ENCODE measurements at places on chromosomes 4 and X. TPM values are rescaled to one million over a fixed set of nuclear protein-coding genes. Genes with fewer than 3 reads are reported as not detected.

DNA sequence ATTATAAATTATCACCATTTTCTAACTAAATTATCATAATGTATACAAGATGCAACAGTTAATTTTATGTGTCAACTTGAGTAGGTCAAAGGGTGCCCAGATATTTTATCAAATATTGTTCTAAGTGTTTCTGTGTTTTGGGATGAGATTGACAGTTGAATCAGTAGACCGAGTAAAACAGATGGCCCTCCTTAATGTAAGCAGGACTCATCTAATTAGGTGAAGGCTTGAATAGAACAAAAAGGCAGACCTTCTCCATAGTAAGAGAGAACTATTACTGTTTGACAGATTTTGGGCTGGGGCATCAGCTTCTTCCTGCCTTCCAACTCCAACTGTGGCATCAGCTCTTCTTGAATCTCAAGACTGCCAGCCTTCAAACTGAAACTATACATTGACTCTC is 185.8 kb downstream of the TRAM1L1 start:
- no peak for DNase-seq

Gene CCKAR
- total RNA-seq: 4.1 TPM

DNA sequence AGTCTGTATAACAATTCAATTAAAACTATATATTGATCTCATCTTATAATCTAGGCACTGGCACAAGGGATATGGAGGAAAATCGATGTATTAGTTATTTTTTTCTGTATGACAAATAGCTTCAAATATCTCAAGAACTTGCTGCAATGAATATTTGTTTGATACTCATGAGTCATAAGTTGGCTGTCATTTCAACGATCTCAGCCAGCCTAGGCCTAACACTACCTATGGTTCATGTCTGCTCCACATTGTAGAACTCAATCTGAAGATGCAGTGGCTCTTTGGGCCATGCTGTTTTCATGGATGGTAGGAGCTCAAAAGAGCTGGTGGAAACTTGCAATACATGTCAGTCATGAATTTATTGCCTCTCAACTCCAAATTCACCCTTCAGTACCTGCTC is 44.7 kb downstream of the MAGEB17 start:
- no peak for DNase-seq

- DNase-seq: no peak
Observed at GRCh38 chr4:132918096-132918495, 231.0 kb upstream of the PCDH10 start.

Gene SLC4A4
- total RNA-seq: 1.2 TPM

- no peak for DNase-seq
Observed at GRCh38 chrX:45003085-45003484, 130.1 kb downstream of the KDM6A start.

GRCh38 chr4:174012886-174013259 is 270.6 kb downstream of the FBXO8 start:
- DNase-seq: no peak

GRCh38 chr4:12126474-12126873 is 697.8 kb upstream of the HS3ST1 start:
- no peak for DNase-seq

GRCh38 chrX:107715331-107716117 is 60.1 kb downstream of the TSC22D3 start:
- peak; percentile 10 for DNase-seq

Data from Daoy (cell line).